Liver (tissue), 10 donors: ENCODE measurements at places on chromosomes 2 and 18. TPM values are rescaled to one million over a fixed set of nuclear protein-coding genes. Genes with fewer than 3 reads are reported as not detected.

The RAB27B gene
- polyA plus RNA-seq: 0.13 TPM

The TTL gene
- polyA plus RNA-seq: 7.0 TPM

The EFR3B gene
- polyA plus RNA-seq: 0.05 TPM

The NTSR2 gene
- polyA plus RNA-seq: not detected

The ATP8B1 gene
- polyA plus RNA-seq: 6.3 TPM

The ATAD2B gene
- polyA plus RNA-seq: 2.3 TPM

The MAP4K4 gene
- polyA plus RNA-seq: 9.1 TPM

The TBR1 gene
- not detected for polyA plus RNA-seq

The IGFBP5 gene
- 13.0 TPM for polyA plus RNA-seq
